ENCODE measurements at places on chromosomes 7 and 10.

DNA sequence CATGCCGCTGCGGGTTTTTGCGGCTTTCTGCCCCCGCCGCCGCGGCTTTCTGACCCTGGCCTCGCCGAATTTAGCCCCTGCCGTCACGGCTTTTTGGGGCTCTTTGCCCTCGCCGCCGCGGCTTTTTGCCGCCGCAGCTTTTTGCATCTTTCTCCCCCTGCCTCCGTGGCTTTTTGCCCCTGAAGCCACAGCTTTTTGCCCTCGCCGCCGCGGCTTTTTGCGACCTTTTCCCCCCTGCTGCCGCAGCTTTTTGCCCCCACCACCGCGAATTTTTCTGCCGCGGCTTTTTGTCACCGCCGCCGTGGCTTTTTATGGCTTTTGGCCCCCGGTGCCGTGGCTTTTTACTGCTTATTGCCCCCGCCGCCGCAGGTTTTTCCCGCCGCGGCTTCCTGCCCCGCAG, 636.5 kb downstream of the ZNF716 start:
- DNase-seq = no peak

DNA sequence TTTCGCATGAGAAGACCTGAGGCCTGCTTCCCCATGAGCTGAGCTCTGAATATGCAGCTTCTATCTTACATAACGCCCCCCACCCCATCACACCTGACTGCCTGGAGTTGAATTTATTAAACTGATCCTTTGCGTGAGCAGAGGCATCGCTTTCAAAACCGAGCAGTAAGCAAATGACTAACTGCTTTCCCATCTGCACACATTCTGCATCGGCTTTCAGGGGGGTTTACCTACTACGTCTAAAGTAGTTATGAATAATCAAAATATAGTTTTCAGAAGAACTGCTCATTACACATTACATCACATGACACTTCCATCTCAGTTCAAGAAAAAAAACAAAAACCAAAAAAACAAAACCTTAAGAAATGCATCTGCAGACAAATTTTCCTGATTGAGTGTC, 54.7 kb upstream of the EGR2 start:
- DNase-seq = no peak

DNA sequence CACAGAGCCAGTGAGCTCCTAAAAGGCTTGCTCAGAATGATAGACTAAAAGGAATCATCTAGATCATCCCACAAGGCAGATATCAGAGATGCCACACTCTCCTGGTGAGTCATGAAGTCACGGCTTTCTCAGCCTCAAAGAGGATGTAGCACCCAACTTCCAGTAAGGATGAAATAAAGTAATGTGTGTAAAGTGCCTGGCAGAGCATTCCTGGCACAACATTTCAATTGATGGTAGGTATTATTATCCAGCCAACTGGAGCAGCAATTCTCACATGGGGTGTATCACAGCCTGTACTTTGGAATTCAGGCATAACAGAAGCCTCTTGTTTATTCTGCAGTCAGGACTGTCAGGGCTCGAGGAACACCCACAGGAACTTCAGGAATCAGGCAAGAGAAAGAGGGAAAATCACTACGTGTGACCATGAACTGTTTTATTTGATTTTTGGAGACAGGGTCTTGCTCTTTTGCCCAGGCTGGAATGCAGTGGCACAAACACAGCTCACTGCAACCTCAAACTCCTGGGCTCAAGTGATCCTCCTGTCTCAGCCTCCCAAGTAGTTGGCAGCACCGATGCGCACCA, 5.3 kb upstream of the NAT16 start:
- DNase-seq = no peak

- no peak for DNase-seq
Measured at GRCh38 chr7:8433477-8434289, at the start of gene NXPH1. Gene NXPH1 (plus strand): TSS chr7:8433609.

DNA sequence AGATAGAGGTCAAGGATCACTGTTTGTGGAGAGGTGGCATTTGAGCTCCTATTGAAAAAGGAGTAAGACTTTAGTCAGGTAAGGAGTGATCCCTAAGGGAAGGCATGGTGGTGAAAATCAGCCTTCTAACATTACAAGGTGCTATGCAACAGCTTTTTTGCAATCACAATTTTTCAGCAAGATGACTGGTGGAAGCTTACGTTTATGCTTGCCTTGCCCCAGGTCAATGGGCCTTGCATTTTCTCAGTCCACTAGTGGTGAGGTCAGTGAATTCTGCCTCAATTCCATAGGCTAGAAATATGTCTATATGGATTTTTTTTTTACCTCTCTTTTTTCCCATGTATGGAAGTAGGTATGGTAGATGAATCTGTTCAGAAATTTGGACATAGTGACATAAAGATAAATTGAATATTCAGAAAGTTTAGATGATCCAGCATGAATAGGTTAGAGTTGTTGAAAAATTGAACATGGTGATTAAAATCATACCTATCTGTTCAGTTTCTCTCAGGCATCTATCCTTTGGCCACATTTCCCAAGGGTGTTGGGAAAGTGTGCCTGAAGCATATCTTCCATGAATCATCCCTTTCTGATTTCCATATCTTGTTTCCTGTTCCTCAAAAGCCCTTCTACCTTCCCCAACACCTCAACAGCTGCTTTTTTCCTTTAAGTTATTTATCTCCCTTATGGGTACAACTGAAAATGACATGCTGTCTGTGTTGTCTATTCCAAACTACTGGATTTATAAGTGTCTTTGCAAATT, 71.9 kb upstream of the PTPRZ1 start:
- DNase-seq = no peak

GRCh38 chr10:128557149-128557710, 431.0 kb upstream of the MKI67 start:
- no peak for DNase-seq

GRCh38 chr7:114933658-114934057, 11.8 kb downstream of the MDFIC start:
- DNase-seq = no peak

DNA sequence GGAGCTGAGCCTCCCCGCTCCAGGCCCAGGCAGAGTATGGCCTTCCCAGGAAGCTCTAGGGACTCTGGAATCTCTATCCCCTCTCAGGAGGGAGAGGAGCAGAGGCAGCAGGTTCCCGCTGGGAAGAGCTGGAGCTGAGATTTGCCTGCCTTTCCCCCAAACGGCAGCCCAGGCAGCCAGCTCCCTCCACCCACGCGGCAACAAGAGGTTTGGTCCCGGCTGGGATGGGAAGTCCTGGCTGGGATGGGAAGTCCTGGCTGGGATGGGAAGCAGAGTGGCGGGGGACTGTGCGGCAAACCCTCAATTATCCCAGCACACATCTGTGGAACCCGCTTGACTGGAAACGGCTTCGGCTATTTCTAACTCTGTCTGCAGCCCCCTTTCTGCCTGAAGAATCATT, 223.0 kb downstream of the ELFN1 start:
- no peak for DNase-seq

- DNase-seq = no peak
Measured at GRCh38 chr7:1100834-1101562, 13.1 kb downstream of the GPER1 start.

DNA sequence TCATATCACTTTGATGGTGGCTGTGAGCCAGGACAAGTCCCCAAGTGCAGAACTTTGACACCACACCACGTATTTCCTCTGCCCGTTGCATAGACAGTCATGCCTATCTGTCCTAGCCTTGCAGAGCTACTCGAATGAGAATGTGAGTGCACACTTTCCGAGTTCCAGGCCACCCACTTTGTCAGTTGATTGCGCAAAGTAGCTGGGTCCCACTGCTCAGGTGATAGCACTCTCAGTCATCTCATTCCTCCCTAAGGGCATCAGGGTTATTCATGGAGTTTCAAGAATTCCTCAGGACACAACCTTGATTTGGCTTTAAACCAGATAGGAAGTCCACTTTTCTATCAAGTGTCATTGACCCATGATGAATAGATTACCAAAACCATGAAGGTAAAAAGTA, 19.3 kb downstream of the LSM5 start:
- no peak for DNase-seq

DNA sequence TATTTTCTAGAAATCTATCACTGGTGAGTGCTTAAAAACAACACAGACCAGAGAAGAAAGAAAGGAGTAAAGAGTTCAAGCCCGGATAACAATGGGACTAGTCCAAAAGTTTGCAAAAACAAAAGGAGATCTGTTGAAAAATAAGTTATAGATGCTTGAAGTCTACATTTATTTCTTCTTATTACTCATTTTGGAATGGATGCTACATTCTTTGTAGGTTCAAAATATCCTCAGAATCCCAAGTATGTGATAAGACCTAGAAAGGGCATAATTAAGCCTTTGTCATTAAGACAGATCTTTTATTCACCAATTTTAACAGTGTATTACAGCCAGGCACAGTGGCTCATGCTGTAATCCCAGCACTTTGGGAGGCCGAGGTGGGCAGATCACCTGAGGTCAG, 42.7 kb upstream of the ITGB8 start:
- no peak for DNase-seq

GRCh38 chr10:122733443-122733842, 33.8 kb upstream of the C10orf120 start:
- DNase-seq = no peak

DNA sequence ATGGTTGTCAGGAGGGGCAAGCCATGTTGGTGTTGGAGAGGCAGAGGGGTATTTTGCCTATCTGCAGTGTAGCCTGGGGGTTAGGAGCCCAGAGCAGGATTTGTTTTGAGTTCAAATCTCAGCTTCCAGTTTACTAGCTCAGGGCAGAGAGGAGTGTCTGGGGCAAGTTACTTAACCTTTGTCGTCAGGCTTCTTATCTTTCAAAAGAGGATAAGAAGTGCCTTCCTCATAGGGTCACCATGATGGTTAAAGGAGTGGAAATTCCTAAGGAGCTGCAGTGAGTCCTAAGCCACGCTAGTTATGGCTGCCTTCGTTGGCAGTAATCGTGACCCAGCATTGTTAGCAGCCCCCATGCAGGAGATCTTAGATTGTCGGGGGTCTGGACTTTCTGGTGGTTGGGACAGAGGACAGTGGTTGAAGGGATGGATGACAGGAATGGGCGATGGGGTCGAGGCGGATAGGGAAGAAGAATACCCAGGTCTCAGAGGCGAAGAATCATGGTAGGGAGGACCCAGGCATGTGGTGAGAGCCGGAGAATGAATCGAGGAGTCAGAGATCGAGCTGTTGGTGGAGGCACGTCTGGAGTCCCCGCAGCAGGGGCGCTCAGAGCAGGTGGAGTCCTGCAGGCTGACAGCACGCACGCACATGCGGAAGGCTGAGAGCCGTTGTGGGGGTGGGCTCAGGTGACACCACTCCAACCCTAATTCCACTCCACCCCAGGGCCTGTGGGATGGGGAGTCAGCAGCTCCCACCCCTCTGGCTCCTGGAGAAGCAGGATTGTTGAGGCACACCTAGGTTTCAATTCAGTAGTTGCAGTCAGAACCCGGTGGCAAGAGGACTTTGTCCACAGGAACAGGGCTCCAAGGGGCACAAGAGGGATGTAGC, 11.6 kb downstream of the ADCK2 start:
- DNase-seq = no peak

DNA sequence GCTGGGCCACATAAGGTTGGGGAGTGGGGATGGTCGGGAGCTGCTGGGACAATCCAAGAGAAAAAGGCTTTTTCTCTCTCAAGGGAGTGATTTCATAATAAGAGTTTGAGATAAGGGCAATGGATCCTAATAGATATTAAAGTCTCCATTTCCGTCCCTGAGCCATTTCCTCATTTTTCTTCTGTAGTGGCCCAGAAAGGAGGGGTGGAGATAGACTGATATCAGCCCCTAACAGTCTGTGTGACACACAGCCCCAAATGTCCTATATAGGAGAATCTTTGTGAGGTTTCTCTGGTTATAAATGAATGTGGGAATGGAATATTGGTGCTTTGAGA, 35.2 kb downstream of the PRSS2 start:
- no peak for DNase-seq

GRCh38 chr10:31678139-31678536, 250.5 kb downstream of the ARHGAP12 start:
- DNase-seq = no peak

GRCh38 chr10:77737608-77738007, 100.0 kb upstream of the KCNMA1 start:
- no peak for DNase-seq

GRCh38 chr7:88928276-88928675, 132.7 kb upstream of the TEX47 start:
- no peak for DNase-seq

DNA sequence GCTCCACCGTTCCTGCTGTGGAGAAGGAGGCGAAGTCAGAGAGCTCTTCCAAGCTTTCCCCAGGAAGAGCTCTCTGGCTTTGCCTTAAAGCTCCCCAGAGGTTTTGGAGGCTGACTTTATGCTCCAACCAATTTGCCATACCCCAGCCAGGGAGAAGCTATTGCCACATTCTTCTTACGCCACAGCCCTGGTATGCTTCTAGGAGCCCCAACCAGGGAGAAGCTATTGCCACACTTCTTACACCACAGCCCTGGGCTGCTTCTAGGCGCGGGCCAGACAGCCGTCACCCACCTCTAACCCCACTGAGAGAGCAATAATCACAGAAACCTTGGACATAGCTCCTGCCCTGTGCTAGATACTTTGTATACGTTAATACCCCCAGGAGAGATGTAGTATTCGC, 951 bp downstream of the ELOVL3 start:
- no peak for DNase-seq

- DNase-seq = no peak
Measured at GRCh38 chr7:55050281-55050680, 31.5 kb downstream of the EGFR start.

GRCh38 chr10:74827694-74828093, 1.3 kb downstream of the KAT6B start:
- DNase-seq = no peak

DNA sequence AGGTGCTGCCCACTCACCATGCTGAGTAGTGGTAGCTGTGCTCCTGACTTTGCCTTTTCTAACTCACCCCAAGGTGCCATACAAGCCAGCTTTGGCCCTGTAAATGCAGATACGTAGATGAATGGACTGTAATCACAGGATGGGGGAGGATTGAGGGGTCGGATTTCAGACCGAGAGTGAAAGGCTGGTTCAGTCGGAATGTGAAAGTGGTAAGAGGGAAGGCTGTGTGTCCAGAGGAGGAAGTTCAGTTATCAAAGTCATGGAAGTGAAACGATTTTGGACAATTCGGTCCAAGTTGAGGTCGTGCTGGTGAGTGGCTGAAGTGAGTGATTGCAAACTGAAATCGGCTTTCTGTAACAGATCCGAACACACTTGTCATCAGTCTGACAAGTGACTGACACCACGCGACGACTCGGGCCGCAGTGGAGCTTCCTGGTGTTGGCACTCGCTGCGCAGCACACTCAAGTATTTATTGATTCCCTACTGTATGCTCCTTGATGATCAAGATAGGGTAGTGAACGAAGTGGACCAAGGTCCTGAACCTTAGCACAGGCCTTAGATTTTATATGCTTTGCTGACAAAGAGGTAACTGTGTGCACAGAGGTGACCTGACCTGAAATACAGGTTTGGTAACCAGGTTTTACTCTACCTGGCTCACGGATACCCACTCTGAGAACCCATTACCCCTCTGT, 10.5 kb downstream of the ZNF282 start:
- DNase-seq = no peak

GRCh38 chr10:124999433-125000365, 57.8 kb downstream of the ZRANB1 start:
- no peak for DNase-seq

- DNase-seq = no peak
Measured at GRCh38 chr10:34097682-34098081, 717.4 kb downstream of the PARD3 start.

Data from T-helper 17 cell (primary cell).